ENCODE measurements at places on chromosomes 11 and 22.

GRCh38 chr11:95720195-95720594 is 69.4 kb downstream of the FAM76B start:
- no peak for DNase-seq

DNA sequence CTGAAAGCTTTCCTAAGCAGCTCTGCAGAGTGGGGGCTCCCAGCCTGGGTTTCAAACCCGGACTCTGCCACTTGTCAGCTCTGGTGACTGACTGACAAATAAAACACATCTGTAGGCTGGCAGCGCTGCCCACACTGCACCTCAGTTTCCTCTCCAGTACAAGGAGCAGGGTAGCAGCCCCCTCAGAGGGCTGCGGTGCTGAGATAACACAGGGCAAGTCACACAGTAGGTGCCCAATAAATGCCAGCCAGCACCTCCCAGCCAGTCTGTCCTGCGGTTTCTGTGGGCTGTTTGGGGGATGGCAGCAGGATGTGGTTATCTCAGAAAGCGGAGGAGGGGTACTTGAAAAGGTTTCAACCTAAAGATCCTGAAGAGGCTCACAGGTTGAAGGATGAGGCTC is 1.5 kb downstream of the SYT12 start:
- peak; percentile 75 for DNase-seq

GRCh38 chr11:68142028-68142412 is 20.8 kb upstream of the CHKA start:
- DNase-seq: peak; percentile 13

- DNase-seq: no peak
Observed at GRCh38 chr11:132140056-132140455, 769.6 kb downstream of the NTM start.

- DNase-seq: peak; percentile 11
Observed at GRCh38 chr22:22110548-22111266, 128.1 kb upstream of the TOP3B start.

DNA sequence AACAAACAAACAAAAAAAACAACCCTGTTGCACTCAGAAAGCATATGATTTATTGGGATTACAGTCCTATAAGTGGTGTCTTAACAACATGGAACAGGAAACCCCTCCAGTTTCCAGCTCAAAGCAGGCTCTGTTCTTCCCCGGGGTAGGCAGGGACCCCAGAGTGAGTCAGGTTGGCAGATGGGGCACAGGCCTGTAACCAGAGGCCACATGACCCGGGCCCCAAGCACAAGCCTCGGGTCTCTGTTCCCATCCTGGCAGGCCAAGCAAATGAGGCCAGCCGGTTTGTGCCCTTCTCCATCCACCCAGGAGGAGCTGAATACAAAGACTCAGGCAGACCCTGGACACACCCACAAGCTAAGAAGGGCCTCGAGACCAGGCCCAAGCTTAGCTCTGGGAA is 75.8 kb downstream of the NAT10 start:
- no peak for DNase-seq

GRCh38 chr11:122902951-122903350 is 20.4 kb downstream of the JHY start:
- no peak for DNase-seq

DNA sequence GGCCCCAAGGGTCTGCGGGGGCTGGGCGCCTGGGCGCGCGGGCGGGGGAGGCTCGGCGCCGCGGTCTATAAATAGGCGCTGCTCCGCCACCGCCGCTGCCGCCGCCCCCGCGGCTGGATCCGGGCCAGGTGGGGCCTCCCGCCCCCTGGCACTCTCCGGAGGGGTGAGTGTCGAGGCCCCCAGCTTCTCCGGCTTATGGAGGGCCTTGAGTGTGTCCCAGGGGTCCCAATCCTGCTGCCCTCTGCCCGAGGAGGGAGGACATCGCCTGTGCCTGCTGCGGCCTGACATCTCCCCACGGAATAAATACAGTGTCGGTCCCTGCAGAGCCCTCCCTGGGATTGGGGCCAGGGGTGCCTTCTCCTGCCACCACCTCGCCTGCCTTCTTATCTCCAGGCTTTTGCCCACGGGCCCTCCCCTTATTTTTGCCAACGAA is 4.3 kb upstream of the GP1BB start:
- no peak for DNase-seq

DNA sequence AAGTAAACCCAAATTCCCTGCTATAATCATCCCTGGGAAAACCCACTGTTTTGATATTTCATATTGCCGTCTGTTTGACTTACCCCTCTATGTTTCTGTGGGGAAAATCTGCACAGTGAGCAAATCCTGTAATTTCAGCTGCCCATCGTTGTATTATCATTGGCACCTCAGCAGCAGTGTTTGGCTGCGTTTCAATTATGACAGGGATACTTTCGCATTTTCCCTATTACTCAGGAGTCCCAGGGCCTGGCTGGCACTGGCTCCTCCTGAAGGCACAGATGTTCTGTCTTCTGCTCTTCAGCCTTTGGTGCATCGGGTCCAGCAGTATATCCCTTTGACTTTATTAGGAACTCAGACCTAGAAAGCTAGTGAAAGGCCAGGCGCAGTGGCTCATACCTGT is 12.2 kb upstream of the MMP12 start:
- DNase-seq: no peak

- no peak for DNase-seq
Observed at GRCh38 chr11:44112091-44112821, 16.8 kb downstream of the EXT2 start.

DNA sequence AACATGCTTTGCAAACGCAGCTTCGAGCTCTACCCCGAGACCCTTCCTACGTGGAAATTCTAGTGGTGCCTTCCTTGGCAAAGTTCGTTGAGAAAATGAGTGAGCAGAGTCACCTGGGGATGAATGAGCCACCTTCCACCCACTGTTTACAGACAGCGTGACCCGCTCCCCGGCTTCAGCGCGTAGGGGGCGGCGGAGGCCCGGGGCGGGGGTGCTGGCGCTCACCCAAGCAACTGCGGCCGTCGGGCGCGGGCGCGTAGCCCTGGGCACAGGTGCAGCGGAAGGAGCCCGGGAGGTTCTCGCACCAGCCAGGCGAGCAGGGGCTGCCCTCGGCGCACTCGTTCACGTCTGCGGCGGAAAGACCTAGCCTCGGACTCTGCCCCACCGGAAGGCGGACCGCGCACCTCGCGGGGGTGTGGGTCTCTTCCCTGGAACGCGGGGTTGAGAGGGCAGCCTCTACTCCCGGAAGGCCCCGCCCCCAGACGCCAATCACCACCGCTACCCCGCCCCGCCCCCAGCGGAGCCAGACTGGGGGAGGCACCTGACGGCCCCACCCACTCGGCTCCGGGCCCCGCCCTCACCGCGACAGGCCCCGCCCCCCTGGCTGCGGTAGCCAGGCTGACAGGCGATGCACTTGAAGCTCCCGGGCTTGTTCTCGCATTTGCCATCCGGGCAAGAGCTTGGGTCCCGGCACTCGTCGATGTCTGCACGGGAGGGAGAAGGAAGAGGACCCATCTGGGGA is 11.8 kb downstream of the LTBP3 start:
- peak; percentile 96 for DNase-seq

DNA sequence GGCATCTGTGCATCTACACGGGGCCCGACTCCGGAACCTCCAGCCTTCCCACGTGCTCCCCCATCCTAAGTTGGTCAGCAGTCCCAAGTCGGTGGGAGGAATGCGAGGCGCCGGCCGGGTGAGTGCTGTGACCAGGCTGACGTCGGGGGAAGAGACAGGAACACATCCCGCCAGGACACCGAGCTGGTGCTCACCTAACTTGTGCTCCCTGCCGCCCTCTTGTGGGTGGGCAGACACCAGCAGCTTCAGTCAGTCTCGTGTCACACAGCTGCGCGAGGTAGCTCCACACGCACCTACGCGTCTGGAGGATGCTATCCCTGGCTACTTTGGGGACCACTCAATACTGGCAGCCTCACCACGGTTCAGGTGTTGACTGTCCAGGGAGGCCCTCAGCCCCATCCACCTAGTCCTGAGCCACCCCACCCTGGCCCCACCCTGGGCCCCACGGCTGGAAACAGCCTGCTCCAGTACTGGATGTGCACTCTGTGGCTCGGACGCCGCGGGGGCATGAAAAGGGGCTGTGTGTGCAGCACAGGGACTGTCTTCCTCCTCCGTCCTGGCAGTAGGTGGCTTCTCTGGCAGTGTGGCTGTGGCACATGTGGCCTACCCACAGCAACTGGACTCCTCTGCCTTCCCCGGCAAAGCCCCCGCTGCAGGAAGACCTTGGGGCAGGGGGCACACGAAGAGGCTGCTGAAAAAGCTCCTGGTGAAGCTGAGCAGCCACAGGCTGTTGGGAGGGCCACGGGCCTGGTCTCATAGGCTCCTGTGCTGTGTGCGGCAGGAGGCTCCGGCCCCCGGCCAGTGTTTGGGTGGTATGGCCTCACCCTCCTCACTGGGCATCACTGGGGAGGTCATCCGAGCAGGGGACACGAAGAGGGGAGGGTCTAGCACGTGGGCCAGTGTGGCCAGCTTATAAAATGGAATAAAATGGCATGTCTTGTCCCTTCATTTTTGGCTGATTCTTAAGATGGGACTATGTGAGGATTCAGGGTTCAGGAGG is 11.2 kb upstream of the BID start:
- peak; percentile 68 for DNase-seq

- no peak for DNase-seq
Observed at GRCh38 chr11:114116800-114117199, 57.3 kb downstream of the ZBTB16 start.

DNA sequence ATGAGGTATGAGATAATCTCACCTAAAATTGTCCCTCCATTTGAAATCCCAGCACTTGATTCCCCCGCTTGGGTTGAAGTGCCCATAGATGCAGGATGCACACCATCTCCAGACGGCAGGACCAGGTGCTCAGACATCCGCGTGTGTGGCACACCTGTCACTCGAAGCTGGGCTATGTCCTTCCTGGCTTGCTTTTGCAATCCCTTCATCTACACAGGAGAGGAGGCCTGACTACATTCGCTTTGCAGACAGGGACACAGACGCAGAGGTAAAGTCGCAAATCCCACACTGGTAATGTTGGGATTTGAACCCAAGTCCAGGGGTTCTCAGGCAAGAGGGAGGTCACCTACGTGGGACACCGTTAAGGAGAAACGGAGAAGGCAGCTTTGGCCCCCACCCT is 7.2 kb upstream of the CYTH4 start:
- DNase-seq: no peak

- DNase-seq: no peak
Observed at GRCh38 chr11:46524201-46524770, 69.5 kb downstream of the AMBRA1 start.

GRCh38 chr11:76380159-76380976 is 564 bp downstream of the THAP12 start:
- DNase-seq: peak; percentile 4

- no peak for DNase-seq
Observed at GRCh38 chr11:64500176-64501013, 90.6 kb upstream of the SLC22A12 start.

DNA sequence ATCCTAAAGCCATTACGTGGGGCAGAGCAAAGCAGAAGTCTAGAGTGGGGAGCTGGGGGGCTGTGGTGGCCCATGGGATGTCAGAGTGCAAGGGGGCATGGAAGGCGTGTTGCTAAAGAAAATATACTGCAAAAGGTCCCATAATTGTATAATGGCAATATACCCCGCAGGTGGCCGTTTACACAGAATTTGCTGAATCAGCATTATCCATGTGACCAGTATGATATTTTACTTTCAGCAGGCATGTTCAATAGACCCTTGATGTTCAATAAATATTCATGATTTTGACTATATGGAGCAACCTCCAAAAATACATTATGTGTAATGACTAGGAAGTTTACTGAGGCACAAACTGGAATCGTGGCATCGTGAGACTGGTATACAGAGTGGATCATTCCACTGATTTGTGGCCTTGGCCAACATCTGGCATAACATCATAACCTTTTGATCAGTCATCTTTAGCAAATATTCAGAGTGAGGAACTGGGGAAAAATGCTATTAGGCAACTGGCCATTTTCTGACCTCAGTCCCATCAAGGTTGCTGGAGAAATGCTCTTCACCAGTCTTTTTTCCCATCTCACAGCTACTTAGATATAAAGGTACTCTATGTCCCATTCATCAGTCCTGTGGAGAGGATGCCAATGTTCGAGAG is 29.3 kb upstream of the PPP2R1B start:
- no peak for DNase-seq

DNA sequence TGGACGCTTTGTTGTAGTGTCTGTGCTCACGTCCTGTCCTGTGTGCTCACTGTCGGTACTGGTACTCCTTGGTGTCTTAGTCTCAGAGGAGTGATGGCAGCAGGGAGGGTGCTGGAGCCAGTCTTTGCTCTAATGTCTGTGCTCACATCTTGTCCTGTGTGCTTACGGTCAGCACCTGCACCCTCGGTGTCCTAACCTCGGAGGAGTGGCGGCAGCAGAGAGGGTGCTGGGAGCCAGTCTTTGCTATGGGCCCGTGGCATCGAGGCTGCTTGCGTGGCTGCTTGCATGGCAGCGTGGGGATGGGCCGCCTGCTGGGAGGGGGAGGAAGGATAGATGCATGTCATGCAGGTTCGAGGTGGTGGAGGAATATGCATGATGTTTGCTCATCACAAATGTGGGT is 12.7 kb downstream of the IGHMBP2 start:
- DNase-seq: no peak

DNA sequence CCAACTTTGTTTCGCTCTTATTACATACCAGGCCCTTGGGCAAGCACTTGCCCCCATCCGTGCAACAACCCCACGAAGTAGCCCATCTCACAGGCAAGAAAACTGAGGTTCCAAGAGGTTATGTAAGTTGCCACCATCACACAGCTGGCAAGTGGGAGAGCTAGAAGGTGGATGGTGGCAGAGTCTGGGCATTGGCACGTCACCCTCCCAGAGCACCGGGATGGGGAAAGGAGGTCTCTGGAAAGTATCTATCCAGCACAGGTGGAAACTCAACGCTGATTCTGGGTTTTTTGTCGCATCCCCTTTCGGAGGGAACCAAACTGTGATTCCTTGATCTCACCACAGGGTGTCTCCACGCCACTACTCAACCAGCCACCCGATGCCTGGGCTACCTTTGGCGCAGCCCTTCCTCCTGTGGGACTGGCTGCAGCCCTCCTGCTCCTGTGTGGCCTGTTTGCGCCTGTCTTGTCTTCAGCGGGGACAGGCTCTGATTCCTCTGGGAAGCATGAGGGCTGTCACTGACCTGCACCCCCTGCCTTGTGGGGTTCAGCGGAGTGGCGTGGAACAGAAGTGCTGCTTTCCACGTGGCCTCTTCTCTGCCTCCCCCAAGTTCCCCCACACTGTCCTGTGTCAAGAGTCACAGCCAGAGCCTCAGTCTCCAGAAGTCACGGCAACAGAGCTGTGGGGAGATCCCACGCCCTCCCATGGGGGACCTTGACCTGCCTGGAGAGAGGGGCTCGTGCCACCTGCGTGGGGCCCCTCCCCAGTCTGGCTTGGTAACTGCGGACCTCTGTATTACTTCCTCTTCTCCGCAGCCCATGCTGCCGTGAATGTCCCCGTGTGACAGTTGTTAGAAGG is 34.4 kb upstream of the TRIM29 start:
- DNase-seq: peak; percentile 24

GRCh38 chr11:127385071-127385470 is 384.5 kb upstream of the KIRREL3 start:
- no peak for DNase-seq

- DNase-seq: no peak
Observed at GRCh38 chr11:32312865-32313403, 122.4 kb downstream of the WT1 start.

- DNase-seq: no peak
Observed at GRCh38 chr22:37968452-37969251, 15.2 kb downstream of the POLR2F start.

GRCh38 chr11:119513131-119513805 is 90.3 kb upstream of the THY1 start:
- no peak for DNase-seq
